ENCODE measurements at places on chromosomes 5 and 9.

DNA sequence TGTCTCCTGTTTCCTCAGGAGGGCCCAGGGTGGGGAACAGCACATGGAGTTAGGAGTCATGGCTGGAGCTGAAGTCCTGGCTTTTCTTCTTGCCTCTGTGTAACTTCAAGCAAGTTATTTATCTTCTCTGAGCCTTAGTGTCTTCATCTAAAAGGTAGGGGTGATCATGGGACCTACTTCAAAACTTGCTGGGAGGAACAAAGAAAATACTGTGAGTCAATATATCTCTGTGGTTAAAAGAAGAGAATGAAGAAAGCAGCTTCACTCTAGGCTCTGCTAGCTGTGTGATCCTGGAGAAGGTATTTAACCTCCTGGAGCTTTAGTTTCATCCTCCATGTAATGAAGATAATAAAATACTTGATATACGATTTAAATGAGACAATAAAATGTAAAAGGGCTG, 26.5 kb downstream of the AFAP1L1 start:
- no peak for DNase-seq

DNA sequence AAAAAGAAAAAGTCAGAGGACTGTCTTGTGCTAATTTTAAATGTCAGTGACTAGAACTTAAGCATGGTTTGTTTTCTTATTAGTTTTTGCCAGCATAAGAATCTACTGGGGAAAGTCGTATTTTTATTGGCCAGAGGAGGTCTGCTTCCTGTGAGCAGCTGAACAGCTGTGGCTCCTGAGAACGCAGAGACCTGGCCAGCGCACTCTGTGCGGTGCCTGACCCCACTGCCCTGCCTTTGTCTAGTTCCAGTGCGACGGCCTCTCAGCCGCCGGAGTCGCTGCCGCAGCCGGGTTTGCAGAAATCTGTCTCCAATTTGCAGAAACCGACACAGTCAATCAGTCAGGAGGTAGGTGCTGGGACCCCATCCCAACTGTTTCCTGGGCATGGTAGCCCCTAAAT, 42.5 kb downstream of the PRRC2B start:
- DNase-seq: no peak

GRCh38 chr5:169656125-169656901, 19.2 kb downstream of the DOCK2 start:
- no peak for DNase-seq

DNA sequence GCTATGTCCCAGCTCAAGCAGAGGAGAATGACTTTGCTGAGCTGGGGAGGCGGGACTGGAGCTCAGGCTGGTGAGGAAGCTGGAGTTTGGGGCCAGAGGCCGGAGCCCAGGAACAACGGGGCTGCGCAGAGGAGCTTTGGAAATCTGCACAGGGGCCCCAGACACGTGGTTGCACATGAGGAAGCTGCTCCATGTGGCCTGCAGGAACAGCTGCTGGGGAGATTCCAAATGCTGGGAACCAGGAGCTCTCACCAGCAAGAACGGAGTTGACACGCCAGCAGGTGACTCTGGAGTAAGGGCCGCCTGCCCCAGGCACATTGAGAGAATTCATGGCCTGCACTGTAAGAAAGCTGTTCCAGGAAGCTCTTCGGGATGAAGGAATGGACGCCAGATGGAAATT, 91.0 kb downstream of the OLFM1 start:
- DNase-seq: no peak

GRCh38 chr5:142129446-142130066, 21.0 kb downstream of the NDFIP1 start:
- no peak for DNase-seq

DNA sequence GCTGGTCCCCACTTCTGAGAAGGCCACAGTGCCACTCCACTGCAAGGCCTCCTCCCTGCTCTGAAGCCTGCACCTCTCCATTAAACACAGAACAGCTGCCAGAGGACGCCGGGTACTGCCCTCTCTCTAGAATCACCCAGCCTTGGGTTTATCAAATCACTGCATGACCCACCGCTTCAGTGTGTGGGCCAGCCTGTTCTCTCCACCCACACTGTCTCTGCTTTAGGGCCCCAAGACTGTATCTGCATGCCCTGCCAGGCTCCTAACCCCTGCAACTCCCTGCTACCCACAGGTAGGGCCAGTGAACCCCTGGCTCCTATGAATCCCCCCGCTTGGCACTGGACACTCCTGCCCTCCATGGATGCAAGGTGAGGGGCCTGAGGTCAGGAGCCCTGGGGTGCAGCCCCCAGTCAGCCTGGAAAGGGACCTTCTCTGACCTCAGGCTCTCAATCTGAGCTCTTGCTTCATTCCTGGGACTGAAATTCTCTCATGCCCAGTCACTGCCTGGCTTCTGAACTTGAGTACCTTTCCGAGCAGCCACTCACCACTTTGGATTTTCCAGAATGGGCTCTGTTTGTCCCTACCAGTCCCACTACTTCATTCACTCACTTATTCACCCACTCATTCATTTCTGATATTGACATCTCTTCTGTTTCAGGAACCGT, 206.3 kb downstream of the GABBR2 start:
- no peak for DNase-seq

DNA sequence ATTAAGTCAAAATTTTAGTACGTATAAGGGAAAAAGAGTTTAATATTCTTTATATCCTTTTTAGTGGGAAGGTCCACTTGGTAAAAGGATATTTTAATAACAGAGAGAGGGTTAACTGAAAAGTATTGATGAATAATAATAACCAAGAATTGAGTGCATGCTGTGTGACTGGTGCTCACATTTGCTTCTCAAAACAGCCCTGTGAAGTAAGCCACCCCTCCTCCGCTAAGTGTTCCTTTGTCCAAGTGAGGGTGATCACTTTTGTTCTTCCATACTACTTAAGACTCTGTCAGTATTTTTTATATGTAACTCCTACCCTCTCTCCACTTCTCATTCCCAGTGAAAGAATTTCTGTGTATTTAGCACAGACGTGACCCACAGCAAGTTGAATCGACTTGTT, 51.5 kb downstream of the SLC44A1 start:
- DNase-seq: no peak

GRCh38 chr9:131657940-131658339, 81.9 kb downstream of the RAPGEF1 start:
- no peak for DNase-seq

DNA sequence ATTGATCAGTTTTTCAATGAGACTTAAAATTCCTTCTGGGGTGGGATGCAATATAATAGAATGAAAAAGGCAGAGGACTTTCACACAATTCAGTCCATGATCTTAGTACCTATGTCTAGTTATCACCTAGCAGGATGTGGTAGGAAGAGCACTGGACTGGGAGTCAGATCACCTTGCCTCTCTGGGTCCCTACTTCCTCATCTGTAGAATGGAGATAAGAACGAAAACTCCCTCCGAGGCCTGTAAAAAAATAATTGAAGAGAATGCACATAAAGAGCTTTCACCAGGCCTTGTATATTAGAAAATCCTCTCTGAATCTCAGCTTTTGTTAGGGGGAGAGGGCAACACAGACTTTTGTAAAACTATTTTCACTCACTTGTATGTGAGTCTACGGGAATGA, 681 bp upstream of the TMEFF1 start:
- no peak for DNase-seq

- no peak for DNase-seq
These were observed 4.9 kb downstream of the FBP2 start for GRCh38 chr9:94588681-94589080.

Measured in cortex of kidney (tissue), 1 donor.